ENCODE measurements at places on chromosomes 5 and 9. TPM values are rescaled to one million over a fixed set of nuclear protein-coding genes. Genes with fewer than 3 reads are reported as not detected.
A peak's percentile ranks its signal among the peaks of the same experiment; 100 is the strongest.

- no peak for DNase-seq
These were observed 245.7 kb downstream of the ASTN2 start for GRCh38 chr9:117169089-117169621.

- DNase-seq = no peak
These were observed 9.9 kb downstream of the GABBR2 start for GRCh38 chr9:98698856-98699255.

- no peak for DNase-seq
These were observed 70.4 kb downstream of the ANGPTL2 start for GRCh38 chr9:127051881-127052595.

DNA sequence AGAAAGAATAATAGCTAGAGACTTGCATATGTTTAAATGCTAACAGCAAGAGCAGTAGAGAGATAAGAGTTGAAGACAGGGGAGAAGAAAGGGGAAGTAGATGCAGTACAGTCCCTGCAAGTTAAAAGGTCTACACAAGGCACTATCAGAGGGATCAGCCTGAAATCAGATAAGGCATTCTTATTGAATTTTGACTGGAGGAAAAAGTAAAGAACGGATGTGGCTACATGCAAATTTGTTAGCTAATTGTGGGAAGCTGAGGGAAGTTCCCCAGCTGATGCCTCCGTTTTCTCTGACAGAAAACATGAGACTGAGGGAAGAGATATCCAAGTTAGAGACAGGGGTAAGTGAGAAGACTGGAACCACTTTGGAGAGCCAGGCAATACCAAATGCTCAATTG, 12.9 kb upstream of the RHOBTB3 start:
- DNase-seq = peak; percentile 17

DNA sequence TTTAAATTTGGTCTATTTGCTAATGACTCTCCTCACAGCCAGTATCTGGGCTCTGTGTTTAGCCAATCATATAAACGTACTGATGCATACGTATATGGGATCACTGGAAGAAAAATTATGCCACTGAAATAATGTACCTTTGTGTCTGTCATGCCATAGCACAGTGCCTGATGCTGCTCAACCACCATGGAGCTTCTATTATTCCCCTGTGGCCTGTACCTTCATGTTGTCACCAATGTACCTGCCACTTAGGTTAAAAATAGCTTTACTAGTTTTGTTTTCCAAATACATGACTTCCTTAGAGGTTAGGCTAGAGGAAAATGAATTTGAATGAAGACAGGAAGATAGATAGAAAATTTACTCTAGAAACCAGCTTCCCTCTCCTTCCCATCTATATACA, 34.6 kb downstream of the HACD4 start:
- no peak for DNase-seq

DNA sequence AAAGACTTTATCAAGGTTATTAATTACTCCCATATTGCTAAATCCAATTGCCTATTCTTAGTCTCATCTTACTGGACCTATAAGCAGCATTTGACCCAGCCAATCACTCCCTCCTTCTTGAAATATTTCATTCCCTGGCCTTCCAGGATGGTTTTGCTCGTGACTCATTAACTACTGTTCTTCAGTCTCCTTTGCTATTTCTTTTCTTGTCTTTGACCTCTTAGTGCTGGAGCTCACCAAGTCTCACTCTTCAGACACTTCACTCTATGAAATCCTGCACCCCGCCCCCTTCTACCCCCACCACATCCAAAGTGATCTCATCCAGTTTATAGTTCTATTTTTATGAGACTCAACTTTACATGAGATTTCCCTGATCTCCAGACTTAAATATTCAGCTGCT, 803.1 kb upstream of the WWC1 start:
- no peak for DNase-seq

DNA sequence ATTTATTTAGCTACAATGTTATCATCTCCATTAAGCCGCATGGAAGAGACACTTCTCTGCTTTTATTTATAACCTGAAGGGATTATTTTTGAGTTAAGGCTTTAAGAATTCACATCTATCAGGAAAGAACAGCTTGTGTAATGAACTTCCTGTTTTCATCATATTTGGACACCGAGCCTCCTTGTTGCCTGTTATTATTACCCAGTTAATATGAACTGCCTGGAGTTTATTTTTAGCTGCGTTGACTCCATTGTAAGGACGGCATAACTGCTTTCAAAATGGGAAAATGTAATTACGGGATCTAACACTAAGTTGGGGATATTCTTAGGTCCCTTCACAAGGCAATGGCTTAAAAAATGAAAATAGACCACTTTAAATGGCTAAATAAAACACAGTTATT, 89.0 kb upstream of the NR4A3 start:
- DNase-seq = no peak

- no peak for DNase-seq
These were observed 141.8 kb downstream of the HSD17B3 start for GRCh38 chr9:96160168-96160567.

GRCh38 chr5:79853676-79854418, 137.2 kb downstream of the MTX3 start:
- peak; percentile 63 for DNase-seq

GRCh38 chr9:72858089-72858912, 94.6 kb downstream of the ALDH1A1 start:
- DNase-seq = no peak

GRCh38 chr5:176819476-176819875, 9.1 kb downstream of the UNC5A start:
- no peak for DNase-seq

GRCh38 chr9:108467653-108468324, 388.0 kb downstream of the ACTL7B start:
- DNase-seq = no peak

- no peak for DNase-seq
These were observed 278.3 kb upstream of the TUT7 start for GRCh38 chr9:86632537-86632936.

Gene COL5A1
- 0.49 TPM for total RNA-seq

Gene OR2V1
- not detected for total RNA-seq

Gene CARD6
- 1.2 TPM for total RNA-seq

Gene PCDHGB4
- total RNA-seq = not detected
